Colonic mucosa (tissue), 4 donors: ENCODE measurements at places on chromosomes 1 and 21. TPM values are rescaled to one million over a fixed set of nuclear protein-coding genes. Genes with fewer than 3 reads are reported as not detected.

Gene LCK
- 3.7 TPM for total RNA-seq

Gene RAB3B
- total RNA-seq, result 6.0 TPM

Gene TMEM183A
- 134 TPM for total RNA-seq

Gene NEK2
- total RNA-seq, result 9.3 TPM

Gene RIMS3
- 7.0 TPM for total RNA-seq

Gene MYBPH
- total RNA-seq, result not detected

Gene SLAMF8
- 1.9 TPM for total RNA-seq

Gene GPR153
- 21.0 TPM for total RNA-seq

Gene GUCA2B
- 44.5 TPM for total RNA-seq

Gene NLRP3
- 0.22 TPM for total RNA-seq

Gene LRRC38
- not detected for total RNA-seq

Gene HES3
- total RNA-seq, result not detected

Gene FASLG
- total RNA-seq, result 0.30 TPM

Gene USH2A
- total RNA-seq, result not detected

Gene TNN
- total RNA-seq, result 0.13 TPM

Gene AMY1A
- total RNA-seq, result not detected

Gene OVAAL
- not detected for total RNA-seq

Gene DISP3
- 0.13 TPM for total RNA-seq

Gene GRIK1
- 0.11 TPM for total RNA-seq

Gene F3
- 20.9 TPM for total RNA-seq
